ENCODE measurements at places on chromosomes 6 and 20. TPM values are rescaled to one million over a fixed set of nuclear protein-coding genes. Genes with fewer than 3 reads are reported as not detected.
A peak's percentile ranks its signal among the peaks of the same experiment; 100 is the strongest.

DNA sequence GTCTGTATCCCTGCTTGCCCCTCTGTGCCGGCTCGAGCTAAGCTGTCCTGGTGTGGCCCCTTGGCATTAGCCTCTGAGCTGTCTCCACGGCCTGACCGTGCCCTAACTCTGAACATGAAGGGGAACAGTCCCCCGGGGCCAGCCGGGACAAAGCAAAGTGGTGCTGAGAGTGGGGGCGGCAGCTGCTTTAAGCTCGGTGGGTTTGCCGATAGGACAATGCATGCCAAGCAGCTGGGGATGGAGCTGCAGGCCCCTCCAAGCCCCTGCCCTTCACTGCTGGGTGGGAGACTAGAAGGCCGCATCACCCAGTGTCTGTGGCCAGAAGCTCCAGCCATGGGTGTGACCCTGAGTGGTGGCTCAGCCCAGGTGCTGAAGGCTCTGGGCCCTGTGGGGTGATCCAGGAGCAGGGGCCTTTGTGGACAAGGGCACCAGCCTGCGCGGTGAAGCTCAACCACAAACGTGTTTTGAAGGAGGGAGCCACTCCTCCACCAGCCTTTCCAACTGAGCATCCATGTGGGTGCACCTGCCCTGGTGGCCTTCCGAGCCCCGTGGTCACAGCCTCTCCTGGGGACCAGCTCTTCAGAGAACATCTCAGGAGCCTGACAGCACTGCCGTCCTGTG is 242.5 kb downstream of the ERMARD start:
- no peak overlapping the region for H3K4me3 ChIP-seq
- no peaks in the 10 kb centered on the region for H3K27me3 ChIP-seq
- H3K4me1 ChIP-seq: no peaks in the 10 kb centered on the region
- H3K27ac ChIP-seq: no peak overlapping the region
- peak; percentile 39 for DNase-seq

GRCh38 chr6:156953127-156953478 is 175.9 kb downstream of the ARID1B start:
- DNase-seq: no peak
- H3K4me1 ChIP-seq: peaks cover 14% of the 10 kb centered on the region
- H3K27ac ChIP-seq: no peak overlapping the region
- no peaks in the 10 kb centered on the region for H3K27me3 ChIP-seq

DNA sequence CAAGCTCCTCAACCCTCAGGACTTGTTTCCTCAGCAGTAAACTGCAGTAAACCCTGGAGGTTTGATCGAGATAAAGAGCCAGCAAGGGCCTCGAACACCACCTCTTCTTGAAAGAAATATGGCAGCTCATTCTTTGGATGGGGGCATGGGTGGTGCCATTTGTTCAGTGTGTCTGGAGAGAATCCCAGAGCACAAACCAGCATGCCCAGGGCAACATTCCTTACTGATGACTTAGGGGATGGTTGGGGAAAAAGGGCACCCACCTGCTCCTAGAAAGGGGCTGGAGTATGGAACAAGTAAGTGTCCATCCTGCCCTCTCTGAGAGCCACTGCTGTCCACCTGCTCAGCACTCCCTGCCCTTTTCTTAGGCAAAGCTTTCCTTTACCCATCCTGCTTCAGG is 31.3 kb upstream of the ZFAND3 start:
- H3K4me3 ChIP-seq: no peak overlapping the region
- no peak for DNase-seq
- H3K27ac ChIP-seq: no peak overlapping the region

GRCh38 chr6:35903679-35904078 is 17.2 kb downstream of the SRPK1 start:
- H3K4me1 ChIP-seq: no peaks in the 10 kb centered on the region
- no peaks in the 10 kb centered on the region for H3K27me3 ChIP-seq
- peaks cover 4% of the 10 kb centered on the region for H3K36me3 ChIP-seq
- no peak overlapping the region for H3K27ac ChIP-seq

GRCh38 chr6:89605861-89606260 is 32.7 kb downstream of the LYRM2 start:
- no peaks in the 10 kb centered on the region for H3K36me3 ChIP-seq
- DNase-seq: no peak
- no peaks in the 10 kb centered on the region for H3K4me1 ChIP-seq
- H3K27me3 ChIP-seq: no peaks in the 10 kb centered on the region

- H3K27me3 ChIP-seq: no peaks in the 10 kb centered on the region
- H3K36me3 ChIP-seq: no peaks in the 10 kb centered on the region
- no peak overlapping the region for H3K27ac ChIP-seq
- no peak for DNase-seq
- H3K4me1 ChIP-seq: no peaks in the 10 kb centered on the region
These were observed 4.7 kb downstream of the PTK6 start for GRCh38 chr20:63532449-63532971.

- H3K27me3 ChIP-seq: no peaks in the 10 kb centered on the region
- H3K4me1 ChIP-seq: no peaks in the 10 kb centered on the region
- H3K4me3 ChIP-seq: no peak overlapping the region
- no peak for DNase-seq
- H3K27ac ChIP-seq: no peak overlapping the region
- H3K36me3 ChIP-seq: no peaks in the 10 kb centered on the region
These were observed 45.9 kb upstream of the CENPW start for GRCh38 chr6:126293891-126294524.

DNA sequence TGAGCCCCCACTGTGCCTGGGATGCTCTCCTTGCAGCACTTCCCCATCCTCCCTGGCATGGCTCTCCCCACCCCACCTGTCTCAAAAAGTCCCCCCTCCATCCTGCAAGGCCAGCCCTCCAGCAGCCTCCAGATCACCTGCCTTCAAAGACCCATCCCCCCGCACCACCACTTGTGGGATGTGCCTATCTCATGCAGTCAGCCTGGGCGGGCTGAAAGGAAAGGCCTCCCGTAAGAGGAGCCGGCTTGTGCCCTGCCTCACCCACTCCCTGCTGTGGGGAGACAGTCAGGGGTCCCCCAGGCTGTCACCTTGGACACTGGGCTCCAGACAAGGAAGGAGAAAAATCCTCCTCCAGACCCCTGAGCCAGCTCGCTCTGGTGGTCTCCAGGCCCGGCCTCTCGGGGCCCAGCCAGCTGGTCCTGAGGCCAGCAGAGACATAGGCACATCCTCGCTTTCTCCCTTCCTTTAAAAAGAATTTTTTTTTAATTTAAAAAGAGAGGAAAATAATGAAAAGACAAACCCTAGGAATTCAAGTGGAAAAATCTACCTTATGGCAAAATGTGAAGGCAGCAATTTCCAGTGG is 77.3 kb downstream of the GRM4 start:
- no peaks in the 10 kb centered on the region for H3K4me1 ChIP-seq
- DNase-seq: no peak
- no peaks in the 10 kb centered on the region for H3K27me3 ChIP-seq
- no peaks in the 10 kb centered on the region for H3K36me3 ChIP-seq
- H3K27ac ChIP-seq: no peak overlapping the region

GRCh38 chr6:161355696-161356095 is 81.8 kb upstream of the AGPAT4 start:
- H3K4me1 ChIP-seq: no peaks in the 10 kb centered on the region
- H3K36me3 ChIP-seq: no peaks in the 10 kb centered on the region
- 0 out of 2 replicates have a peak overlapping the region, but pooled peaks have one; percentile 10 for H3K27ac ChIP-seq
- no peaks in the 10 kb centered on the region for H3K27me3 ChIP-seq

HLA-DPB1 gene
- 32.3 TPM for total RNA-seq

ANKRD60 gene
- not detected for total RNA-seq
